ENCODE measurements at places on chromosomes 11 and 22. TPM values are rescaled to one million over a fixed set of nuclear protein-coding genes. Genes with fewer than 3 reads are reported as not detected.

The HPX gene
- total RNA-seq, result 1.5 TPM

The OSM gene
- not detected for total RNA-seq

The C11orf52 gene
- total RNA-seq, result 7.6 TPM

DNA sequence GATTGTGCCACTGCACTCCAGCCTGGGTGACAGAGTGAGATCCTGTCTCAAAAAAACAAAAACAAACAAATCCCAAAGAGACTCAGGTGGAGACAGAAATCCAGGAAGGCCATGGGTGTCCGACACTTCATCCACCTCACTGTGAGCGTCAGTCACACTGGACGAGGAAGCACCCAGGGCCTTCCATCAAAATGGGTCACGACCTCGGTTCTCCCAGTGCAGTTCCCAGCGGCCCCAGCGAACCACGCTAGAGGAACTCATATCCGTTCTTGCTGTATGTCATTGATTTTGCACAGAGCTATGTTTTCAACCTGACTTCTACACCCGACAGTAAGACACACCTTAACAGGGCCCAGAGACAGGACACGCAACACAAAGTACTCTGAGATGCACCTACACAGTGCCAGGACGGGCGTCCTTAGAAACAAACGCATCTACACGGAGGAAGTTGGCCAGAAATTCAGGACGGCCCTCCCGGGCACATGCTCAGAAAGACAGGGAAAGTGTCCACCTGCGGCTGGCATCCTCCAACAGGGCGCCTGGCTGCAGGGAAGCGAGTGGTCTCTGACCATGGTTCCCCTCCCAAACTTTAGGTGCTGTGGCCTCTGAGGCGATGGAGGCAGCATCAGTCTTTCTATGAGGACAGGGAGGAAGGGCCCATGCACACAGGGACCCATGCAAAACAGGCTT is 410.5 kb downstream of the CTTN start:
- no peak for DNase-seq
- no peak overlapping the region for H3K27ac ChIP-seq
- H3K4me1 ChIP-seq, result peaks cover 5% of the 10 kb centered on the region
- peaks cover 5% of the 10 kb centered on the region for H3K36me3 ChIP-seq
- H3K4me3 ChIP-seq, result no peak overlapping the region

GRCh38 chr22:24996420-24996952 is 44.0 kb downstream of the KIAA1671 start:
- H3K36me3 ChIP-seq, result no peaks in the 10 kb centered on the region
- H3K4me1 ChIP-seq, result peaks cover 17% of the 10 kb centered on the region
- no peak for DNase-seq
- H3K4me3 ChIP-seq, result peak overlapping the region; percentile 0
- peak overlapping the region; percentile 27 for H3K27ac ChIP-seq

DNA sequence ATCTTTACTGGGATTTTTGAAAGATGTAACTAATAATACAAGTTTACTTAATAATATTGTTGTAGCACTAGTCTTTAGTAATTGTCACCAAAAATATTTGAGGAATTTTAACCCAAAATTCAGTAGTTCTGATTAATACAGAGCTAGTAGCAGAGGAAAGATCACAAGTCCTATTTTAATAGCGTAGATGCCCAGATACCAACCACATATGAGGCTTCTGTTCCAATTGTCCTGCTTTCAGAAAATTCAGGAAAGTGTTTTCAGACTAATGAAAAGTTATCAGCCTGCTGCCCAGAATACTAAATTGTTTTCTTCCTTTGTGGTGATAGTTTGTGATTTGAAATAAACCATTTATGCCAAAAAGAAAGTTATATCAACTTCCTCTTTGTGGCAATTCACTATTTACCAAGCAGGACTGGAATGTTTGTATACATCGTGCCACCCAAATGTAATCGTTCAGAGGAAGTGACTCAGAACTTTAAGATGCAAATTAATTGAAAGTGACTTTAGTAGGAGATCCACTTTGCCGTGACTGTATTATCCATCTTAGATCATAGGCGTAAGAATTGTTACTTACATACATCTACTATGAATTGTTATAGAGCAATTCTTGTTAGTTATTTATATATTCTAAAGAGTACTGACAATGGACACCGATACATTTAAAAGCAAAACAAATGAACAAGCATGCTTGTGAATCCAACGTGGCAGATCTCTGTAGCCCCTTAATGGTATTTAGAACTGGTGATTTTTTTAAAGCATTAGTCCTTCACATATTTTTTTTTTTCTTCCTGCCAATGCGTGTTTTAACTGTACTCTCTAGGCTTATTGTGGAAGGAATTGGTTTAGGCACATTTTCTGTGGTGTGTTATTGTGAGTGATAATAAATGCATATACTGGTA is 231.0 kb downstream of the DDX10 start:
- no peak overlapping the region for H3K4me3 ChIP-seq
- DNase-seq, result no peak
- peaks cover 6% of the 10 kb centered on the region for H3K36me3 ChIP-seq
- no peak overlapping the region for H3K27ac ChIP-seq

GRCh38 chr11:83061883-83062282 is 9.8 kb downstream of the RAB30 start:
- no peak for DNase-seq
- H3K36me3 ChIP-seq, result peaks cover 7% of the 10 kb centered on the region
- H3K4me3 ChIP-seq, result no peak overlapping the region
- H3K4me1 ChIP-seq, result peaks cover 8% of the 10 kb centered on the region
- no peaks in the 10 kb centered on the region for H3K27me3 ChIP-seq
- no peak overlapping the region for H3K27ac ChIP-seq

DNA sequence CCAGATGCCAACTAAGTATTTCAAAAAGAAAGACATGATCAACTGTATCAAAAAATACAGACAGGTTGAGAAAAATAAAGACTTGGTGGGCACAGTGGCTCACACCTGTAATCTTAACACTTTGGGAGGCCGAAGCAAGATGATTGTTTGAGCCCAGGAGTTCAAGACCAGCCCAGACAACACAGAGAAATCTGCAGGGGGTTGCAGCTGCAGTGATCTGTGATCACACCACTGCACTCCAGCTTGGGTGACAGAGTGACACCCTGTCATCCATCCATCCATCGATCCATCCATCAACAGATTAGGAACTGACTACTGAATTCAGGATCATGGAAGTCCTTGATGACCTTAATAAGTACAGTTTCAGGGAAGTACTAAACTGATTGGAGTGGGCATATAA is 65.0 kb upstream of the RPS13 start:
- H3K36me3 ChIP-seq, result peaks cover 39% of the 10 kb centered on the region
- no peak overlapping the region for H3K27ac ChIP-seq
- DNase-seq, result no peak
- H3K4me1 ChIP-seq, result no peaks in the 10 kb centered on the region

- H3K27me3 ChIP-seq, result peaks cover 63% of the 10 kb centered on the region
- H3K4me3 ChIP-seq, result peak overlapping the region; percentile 82
- H3K36me3 ChIP-seq, result no peaks in the 10 kb centered on the region
- no peak for DNase-seq
Observed at GRCh38 chr11:68843052-68843561, 1.4 kb upstream of the CPT1A start.

GRCh38 chr11:76169473-76169896 is 36.8 kb downstream of the WNT11 start:
- no peak for DNase-seq
- peaks cover 7% of the 10 kb centered on the region for H3K27me3 ChIP-seq
- H3K36me3 ChIP-seq, result no peaks in the 10 kb centered on the region
- peaks cover 12% of the 10 kb centered on the region for H3K4me1 ChIP-seq
